ENCODE measurements at places on chromosomes 11 and 22.

- no peak for DNase-seq
Measured at GRCh38 chr11:28223577-28223976, 115.4 kb downstream of the METTL15 start.

DNA sequence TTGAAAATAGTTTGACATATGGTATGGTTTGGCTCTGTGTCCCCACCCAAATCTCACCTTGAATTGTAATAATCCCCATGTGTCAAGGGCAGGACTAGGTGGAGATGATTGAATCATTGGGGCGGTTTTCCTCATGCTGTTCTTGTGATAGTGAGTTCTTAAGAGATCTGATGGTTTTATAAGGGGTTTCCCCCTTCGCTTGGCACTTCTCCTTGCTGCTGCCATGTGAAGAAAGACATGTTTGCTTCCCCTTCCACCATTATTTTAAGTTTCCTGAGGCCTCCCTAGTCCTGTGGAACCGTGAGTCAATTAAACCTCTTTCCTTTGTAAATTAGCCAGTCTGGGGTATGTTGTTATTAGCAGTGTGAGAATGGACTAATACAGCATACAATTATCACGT, 7.7 kb downstream of the KCTD21 start:
- no peak for DNase-seq

GRCh38 chr11:79966592-79966991, 525.8 kb upstream of the TENM4 start:
- no peak for DNase-seq

- no peak for DNase-seq
Measured at GRCh38 chr11:86014221-86014620, 54.7 kb downstream of the PICALM start.

GRCh38 chr11:123654566-123655081, at the start of gene SCN3B:
TSS of gene SCN3B (minus strand) at chr11:123654624. CDS start at chr11:123653801, 823 bp downstream.
- DNase-seq: peak; percentile 41

- DNase-seq: no peak
Measured at GRCh38 chr11:134882141-134882540, 470.1 kb upstream of the B3GAT1 start.
